ENCODE measurements at places on chromosomes 6 and 20.

DNA sequence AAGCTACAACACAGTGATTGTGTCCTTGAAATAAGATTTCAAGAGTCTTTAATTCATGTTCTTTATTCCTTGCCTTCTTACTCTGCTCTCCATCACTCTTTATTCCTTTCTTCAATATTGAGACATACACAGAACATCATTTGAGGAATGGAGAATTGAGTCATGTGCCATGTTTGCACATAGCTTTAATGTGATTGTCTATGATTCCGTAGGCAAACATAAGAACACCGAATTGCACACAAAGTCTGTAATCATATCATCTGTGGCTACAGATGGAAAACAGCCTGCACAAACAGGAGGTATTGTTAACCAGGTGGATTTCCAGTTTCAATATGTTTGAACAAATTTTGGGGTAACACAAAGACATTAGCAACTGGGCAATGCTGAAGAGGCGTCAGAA is 571.6 kb upstream of the GJE1 start:
- DNase-seq = no peak

GRCh38 chr6:121879149-121879548 is 443.7 kb downstream of the GJA1 start:
- no peak for DNase-seq

DNA sequence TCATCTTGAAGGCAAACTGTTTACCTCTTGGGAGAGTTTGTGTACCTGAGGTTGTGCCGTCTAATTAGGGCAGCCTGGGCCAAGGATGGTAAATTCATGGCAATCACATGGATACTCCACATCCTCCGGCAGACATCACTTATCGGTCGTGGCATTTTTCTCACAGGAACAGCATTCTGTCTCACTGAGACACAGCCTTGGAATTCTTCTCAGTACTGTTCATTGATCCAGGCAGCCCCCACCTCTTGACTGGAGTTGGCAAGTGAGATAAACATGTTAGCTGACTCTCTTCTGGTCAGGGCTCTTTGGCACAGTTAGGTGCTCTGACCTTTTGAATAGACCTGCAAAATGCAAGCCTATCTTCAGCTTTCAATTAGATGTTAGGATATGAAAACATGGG is 511.4 kb upstream of the FLRT3 start:
- DNase-seq = no peak

GRCh38 chr6:70280400-70280853 is 22.5 kb downstream of the COL9A1 start:
- no peak for DNase-seq

All from stimulated activated naive CD8-positive, alpha-beta T cell treated with anti-CD3 and anti-CD28 coated beads, Interleukin-15, Interleukin-2, amounts not matched to agents 100 U/mL and 50 U/mL, for 24 hours (primary cell).